Foreskin fibroblast (primary cell): ENCODE measurements at places on chromosomes 6 and 20.

- DNase-seq, result no peak
These were observed 290.0 kb upstream of the PTCHD4 start for GRCh38 chr6:48401016-48401415.

DNA sequence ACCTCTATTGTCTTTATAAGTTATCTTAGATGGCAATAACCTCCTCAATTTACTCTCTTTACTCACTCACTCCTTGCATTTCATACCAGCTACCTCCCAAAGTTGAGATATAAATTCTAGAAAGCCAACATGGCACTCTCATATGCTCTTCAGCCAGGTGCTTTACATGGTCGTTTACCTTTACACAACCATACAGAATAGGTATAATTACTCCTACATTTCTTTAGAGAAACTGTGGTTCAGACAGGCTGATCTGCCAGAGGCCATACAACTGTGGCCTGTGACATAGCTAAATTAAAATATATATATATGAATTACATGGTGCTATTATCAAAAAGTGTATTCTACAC lies 45.7 kb downstream of the HBS1L start:
- no peak for DNase-seq

- DNase-seq, result no peak
These were observed 123.4 kb downstream of the MAP7 start for GRCh38 chr6:136426627-136427377.

GRCh38 chr20:32209850-32210605 lies 2.3 kb downstream of the POFUT1 start:
- DNase-seq, result no peak

DNA sequence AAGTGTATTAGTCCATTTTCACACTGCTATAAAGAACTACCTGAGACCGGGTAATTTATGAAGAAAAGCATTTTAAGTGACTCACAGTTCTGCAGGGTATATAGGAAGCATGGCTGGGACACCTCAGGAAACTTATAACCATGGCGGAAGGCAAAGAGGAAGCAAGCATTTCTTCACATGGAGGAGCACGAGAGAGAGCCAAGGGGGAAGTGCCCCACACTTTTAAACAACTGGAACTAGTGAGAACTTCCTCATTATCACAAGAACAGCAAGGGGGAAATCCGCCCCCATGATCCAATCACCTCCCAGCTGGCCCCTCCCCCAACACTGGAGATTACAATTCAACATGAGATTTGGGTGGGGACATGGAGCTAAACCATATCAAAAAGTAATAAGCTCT lies 28.3 kb upstream of the B3GAT2 start:
- DNase-seq, result no peak

GRCh38 chr20:32497589-32498224 lies 87.4 kb downstream of the NOL4L start:
- no peak for DNase-seq

GRCh38 chr20:63769891-63770474 lies 30.4 kb downstream of the SLC2A4RG start:
- no peak for DNase-seq

- DNase-seq, result no peak
These were observed 50.7 kb downstream of the STK35 start for GRCh38 chr20:2152317-2152716.

DNA sequence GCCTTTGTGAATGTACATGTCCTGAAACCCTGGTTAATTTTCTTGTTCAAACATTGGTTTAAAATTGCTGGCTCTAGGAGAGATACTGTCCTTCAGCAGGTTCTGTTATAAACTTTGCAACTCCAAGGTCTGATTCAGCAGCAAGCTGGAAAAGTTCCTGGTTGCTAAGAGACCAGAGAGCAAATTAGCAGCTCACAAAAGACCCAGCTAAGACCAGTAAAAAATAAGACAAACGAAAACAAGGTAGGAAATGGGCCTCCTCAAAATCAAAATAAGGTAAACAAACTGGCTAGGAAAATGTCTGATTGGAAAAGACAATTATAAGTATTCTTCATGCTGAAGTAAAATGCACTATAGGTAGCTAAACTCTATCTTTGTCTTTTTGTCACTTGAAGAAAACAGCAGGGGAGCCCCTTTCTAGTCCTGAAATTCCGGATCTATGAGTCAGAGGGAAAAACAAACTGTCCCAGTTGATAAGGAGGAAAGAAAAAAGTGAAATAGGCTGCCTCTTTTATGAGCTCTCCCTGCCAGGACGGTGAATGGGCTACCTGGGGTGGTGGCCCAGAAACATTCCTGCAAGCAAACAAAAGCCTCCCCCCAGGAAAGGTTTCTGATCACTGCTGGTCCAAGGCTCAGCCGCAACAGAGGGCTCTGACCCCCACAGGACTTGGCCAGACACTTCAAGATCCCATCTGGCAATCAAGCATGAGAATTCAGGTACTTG lies 41.6 kb downstream of the UNC5CL start:
- peak; percentile 51 for DNase-seq

DNA sequence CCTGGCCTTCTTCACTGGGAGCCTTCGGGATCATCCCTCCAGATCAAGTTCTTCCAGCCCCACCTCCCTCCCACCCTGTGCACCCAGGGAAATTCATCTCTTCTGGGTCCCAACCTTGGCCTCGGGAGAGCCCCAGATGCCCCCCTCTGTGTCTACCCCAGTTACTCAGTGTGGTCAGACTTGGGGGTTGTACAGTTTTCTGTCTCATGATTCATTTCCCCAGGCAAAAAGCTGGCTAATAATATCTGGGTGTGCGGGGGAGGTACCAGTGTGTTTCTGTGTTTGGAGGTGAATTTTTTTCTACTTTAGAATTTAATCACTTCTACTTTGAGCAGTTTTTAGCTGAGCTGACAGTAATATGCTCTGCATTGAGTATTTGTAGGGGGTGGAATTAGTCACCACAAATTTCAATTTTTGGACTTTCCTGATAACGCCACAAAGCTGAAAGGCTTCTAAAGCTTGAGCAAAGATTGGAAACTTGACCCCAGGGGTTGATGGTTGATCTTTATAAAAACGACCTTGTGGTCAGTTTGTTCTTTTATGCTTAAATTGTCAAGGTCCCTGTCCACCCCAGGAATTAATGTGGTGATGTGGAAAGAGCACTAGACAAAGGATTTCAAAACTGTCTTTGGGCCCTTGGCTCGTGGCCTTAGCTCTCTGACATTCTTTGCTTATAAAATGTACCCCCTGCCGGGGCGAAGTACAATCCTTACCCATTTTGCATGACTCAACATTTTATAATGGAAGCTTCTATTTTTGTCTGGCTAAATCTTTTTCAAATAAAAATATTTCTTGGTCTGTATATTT lies 284.7 kb upstream of the TAB2 start:
- DNase-seq, result peak; percentile 78

- peak; percentile 71 for DNase-seq
These were observed 35.7 kb downstream of the CITED2 start for GRCh38 chr6:139338795-139339194.
